Spleen (tissue), 13 donors: ENCODE measurements at places on chromosomes 2 and 18. TPM values are rescaled to one million over a fixed set of nuclear protein-coding genes. Genes with fewer than 3 reads are reported as not detected.

DNA sequence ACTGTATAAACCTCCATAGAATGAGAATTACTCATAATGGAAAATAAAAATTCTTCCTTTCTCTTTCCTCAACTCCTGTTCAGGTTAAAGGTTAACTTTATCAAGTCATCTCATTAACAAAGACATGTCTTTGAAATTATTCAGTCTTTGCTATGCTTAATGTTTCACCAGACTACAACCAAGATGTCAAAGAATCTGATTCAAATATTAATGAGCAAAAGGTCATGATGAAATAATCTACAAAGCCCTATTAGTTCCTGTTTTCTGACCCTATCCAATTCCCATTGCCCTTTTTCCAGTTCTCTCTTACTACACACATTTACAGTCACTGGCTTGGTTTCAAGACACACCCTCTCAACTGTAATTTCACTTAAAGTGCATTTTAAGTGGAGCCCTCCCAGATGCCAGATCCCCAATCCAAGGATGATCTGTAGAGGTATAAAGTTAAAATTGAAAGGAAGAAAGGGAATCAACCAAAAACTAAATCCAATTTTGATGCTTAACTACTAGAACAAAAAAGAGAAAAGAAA lies 246.9 kb upstream of the CYP26B1 start:
- DNase-seq = no peak

- DNase-seq = no peak
Observed at GRCh38 chr2:189506514-189506976, 65.3 kb downstream of the WDR75 start.

GRCh38 chr2:196289000-196289399 lies 117.6 kb upstream of the STK17B start:
- no peak for DNase-seq

WNT10A gene
- total RNA-seq = 3.5 TPM

DNA sequence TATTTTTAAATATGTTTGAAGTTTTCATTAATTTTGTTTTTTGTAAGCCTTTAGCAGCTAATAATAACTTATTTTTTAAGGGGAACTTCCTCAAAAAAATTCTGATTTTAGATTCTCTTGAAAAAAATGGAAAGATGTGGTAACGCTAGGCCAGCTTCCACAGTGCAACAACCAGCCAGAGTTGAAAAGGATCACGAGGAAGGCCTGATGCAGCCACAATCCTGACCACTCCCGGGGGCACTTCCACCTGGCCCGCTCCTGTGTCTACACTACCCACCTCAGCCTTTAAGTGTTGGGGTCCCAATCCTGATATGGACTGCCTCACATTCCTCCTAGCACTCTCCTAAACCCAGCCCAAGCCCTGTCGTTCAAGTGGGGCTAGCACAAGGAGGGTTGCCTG lies 101.1 kb downstream of the TMEM17 start:
- DNase-seq = no peak

STARD6 gene
- total RNA-seq = not detected

DNA sequence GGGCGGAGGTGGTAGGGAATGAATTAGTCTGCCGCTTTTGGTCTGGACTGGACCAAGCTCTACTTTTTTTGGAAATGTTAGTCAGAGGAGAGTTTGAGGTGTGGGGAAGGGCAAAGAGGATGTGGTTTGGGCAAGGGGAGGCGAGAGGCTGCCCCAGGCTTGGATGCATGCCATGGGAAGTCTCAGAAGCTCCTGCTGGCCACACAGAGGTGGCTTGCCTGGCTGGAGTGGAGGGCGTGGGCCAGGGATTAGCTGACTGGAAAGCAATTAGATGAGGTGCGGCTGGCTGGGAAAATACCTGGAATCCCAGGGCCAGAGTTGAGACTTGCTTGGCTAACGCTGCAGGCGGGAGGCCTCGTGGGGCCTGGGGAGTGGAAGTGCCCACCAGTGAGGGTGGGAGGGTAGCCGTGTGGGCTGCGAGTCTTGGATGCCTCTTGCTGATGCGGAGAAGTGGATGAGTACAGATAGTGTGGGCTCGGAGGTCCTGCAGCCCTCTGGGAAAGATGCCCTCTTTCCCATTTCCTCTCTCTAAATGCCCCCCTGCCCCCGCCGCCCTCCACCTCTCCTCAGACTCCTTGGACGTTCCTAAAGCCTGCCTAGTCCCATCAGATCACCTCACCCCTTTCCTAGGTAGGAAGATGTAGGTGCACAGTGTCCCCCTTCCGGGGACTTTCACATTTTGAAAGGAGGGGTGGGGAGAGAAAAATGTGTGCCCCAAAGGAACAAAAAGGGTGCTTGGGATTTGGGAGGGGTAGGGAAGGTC lies 117.6 kb downstream of the SMAD7 start:
- DNase-seq = peak; percentile 77

DNA sequence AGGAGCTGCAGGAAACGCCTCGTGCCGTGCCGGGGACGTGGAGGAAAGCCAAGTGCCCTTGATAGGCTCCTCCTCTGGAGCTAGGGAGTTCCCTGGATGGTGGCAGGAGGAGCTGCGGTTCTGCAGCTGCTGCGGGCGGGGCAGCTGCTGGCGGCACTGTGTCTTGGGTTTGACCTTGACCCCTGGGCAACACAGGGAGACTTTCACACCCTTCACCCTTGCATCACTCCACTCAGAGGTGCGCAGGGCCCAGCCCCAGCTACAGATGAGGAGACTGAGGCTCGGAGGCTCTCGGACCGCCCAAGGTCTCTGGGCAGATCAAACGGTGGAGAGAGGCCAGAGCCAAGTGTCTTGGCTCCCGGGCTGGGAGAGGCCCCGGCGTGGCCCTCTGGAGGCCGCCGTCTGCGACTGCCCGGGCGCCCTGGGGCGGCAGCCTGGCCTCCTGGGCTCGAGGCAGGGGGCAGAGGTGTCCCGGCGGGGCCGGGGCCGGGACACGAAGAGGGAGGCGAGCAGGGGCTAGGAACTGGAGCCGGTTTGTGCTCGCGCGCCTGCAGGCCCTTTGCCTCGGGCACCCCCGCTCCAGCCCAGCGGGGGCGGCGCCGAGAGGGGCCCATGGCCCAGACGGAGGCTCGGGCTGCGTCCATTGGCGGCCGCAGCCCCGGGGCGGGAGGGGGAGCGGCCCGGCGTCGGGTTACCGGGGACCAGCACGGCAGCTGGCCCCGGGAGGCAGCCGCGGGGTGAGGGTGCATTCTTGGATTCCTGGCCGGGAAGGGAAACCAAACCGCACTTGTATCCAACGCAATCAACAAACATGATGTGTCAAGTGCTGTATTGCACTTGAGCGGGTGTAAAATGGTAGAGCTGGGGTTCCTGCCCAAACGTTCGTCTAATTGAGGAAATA lies 129.6 kb upstream of the SLC1A4 start:
- DNase-seq = peak; percentile 91

GRCh38 chr18:49667462-49667861 lies 105.6 kb downstream of the LIPG start:
- DNase-seq = no peak

ABCG5 gene
- not detected for total RNA-seq

HOXD9 gene
- total RNA-seq = 1.4 TPM

- no peak for DNase-seq
Observed at GRCh38 chr2:38740851-38741731, 10.1 kb downstream of the SRSF7 start.

UGT1A3 gene
- total RNA-seq = not detected

GRCh38 chr2:223148516-223148915 lies 96.5 kb downstream of the KCNE4 start:
- no peak for DNase-seq

CCDC148 gene
- total RNA-seq = 0.41 TPM

GRCh38 chr18:62585274-62586150 lies 62.7 kb downstream of the ZCCHC2 start:
- DNase-seq = no peak
